ENCODE measurements at places on chromosomes 6 and 20.

DNA sequence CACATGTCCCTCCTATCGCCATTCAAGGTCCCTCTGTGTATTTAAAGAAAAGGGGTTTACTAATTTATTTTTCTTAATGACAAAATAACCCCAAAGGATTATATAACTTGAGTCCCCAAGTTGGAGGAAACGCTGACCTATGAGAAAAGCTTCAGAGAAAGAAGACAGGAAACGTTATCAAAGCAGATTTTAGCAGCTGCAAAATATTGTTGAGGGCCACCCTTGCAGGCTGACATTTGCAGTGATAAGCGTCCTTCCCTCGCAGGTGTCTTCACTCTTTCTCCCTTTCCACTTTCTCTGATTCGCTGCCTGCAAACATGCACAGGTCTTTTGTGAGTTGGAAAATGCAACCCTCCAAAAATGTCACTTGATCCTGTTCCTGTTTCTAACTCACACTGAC, 103.2 kb upstream of the RIPOR2 start:
- no peak for DNase-seq

- no peak for DNase-seq
These were observed 11.4 kb downstream of the SYTL3 start for GRCh38 chr6:158661156-158661685.

DNA sequence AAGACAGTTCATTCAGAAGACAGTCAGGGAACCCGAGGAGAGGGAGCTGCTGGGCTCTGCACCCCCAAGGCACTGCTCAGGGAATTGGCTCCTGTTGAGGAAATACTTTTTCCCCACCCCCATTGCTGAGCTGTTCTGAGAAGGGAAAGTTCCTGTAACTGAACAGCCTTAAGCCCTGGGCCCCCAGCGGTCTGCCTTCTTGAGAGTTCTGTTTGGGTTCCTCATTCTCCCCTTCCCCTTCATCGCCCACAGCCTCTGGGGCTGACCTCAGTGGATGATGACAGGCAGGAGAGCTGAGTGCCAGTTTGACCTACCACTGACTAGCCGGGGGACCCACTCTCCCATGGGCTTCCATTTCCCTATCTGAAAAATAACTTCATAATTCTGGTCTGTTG, 10.7 kb downstream of the HCK start:
- no peak for DNase-seq

- DNase-seq = no peak
These were observed 847 bp upstream of the CD93 start for GRCh38 chr20:23086931-23087411.

GRCh38 chr6:32529697-32530430, at the start of gene HLA-DRB5:
Gene HLA-DRB5, minus strand, starts transcription at chr6:32530287. Its CDS starts 63 bp downstream, at chr6:32530224.
- peak; percentile 62 for DNase-seq

GRCh38 chr20:62776692-62777527, 19.4 kb upstream of the MRGBP start:
- peak; percentile 76 for DNase-seq

DNA sequence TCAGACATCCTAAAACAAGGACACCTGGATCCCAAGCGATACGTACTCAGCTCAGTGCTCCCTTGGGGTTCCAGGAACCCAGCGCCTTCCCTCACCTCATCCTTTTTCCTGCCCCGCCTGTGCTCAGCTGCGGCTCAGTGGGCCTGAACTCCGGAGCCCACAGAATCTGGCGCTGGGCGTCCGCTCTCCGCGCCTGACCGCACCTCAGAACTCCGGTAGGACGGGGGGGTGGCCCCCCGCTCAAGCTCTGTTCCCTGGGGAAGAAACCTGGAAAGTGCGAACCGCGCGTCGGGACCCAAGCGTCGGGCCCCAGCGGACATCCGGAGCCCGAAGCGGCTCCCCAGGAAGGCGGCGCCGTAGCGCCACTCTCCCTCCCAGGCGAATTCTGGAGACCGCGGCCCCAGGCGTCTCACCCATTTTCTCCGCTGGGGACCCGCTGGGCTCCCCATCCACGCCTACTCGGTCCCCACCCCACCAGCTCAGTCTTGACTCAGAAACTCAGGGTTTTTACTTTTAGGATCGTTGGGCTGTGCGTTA, 336 bp upstream of the LY6G5C start:
- DNase-seq = peak; percentile 81

DNA sequence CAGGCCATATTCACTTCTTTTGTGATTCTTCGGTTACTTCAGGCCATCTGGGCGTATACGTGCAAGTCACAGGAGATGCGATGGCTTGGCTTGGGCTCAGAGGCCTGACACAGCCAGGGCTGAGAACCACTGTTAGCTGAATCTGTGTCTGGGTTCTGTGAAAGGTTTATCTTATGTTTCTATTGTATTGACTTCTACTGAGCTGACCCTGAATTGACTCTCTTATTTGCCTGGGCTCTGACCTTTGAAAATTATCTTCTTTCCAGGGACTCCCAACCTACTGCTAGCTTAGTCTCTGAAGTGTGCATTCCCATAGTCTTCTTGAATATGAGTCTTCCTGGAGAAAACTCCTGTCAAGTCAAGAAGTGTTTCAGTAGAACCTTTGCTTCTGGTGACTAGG, 226.4 kb upstream of the SOX4 start:
- no peak for DNase-seq

- no peak for DNase-seq
These were observed 5.0 kb downstream of the BCL2L1 start for GRCh38 chr20:31717478-31718201.

GRCh38 chr20:63445075-63445734, 27.2 kb downstream of the KCNQ2 start:
- DNase-seq = no peak

DNA sequence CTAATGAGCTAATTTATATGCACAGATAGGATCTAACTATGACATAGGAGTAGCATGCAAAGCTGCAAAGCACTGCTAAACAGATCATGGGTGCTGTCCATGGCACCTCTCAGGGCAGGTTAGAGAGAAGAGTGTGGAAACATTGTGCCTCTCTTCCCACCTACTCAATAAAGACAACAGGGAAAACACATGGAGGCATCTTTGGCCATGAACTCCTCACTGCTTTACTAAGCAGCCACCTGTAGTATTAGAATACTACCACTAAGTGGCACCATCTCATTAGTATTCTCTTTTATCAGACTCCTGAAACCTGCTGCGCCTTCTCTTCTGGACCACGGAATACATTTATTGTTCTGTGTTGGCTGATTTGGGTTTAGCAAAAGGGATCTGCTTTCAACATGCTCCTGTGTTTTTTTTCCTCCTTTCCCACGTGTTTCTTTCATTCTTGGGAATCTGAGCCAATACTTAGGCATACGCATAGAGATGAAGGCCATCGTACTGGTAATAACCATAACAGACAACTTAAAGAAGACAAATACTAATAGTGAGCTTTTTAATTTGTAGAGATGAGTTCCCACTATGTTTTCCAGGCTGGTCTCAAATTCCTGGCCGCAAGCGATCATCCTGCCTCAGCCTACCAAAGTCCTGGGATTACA, 9.4 kb upstream of the HDDC2 start:
- no peak for DNase-seq

DNA sequence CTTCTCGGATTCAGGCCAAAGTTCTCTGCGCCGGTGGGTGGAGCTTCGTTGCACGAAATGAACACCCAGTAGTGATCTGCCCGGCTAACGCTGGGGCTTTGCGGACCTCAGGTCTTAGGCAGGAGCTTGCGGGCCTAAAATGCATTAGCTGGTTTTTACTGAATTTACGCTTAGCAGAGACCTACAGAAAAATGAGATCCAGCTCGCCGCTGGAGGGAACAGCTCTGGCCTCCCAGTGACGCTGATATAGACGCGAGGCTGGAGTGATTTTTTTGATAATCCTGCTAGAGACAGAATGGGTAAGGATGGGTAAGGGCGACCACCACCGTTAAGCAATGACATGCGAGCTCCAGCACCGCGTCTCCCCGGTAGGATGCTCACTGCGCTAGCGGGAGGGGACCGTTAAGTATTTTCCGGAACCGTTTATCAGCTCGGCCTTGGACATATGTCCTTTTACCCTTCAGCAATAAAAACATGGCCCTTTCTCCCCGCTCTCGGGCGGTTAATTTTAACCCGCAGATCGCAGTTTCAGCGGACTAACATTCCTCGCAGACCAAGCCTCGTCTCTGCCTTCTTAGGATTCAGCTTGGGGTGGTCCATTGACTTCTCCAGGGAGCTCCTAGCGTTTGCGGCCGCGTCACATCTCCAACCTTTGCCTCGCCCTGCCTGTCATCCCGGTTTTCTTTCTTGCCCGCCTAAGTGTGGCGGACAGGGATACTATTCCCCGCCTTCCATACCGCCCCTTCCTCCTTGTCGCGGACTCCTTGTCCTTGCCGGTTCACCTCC, 109.3 kb downstream of the GPX5 start:
- no peak for DNase-seq

GRCh38 chr20:15674253-15675060, 898.8 kb downstream of the KIF16B start:
- no peak for DNase-seq

GRCh38 chr6:26500102-26500501, at the start of gene BTN1A1:
Gene BTN1A1, plus strand, starts transcription at chr6:26500303. Its CDS starts 984 bp downstream, at chr6:26501287.
- DNase-seq = no peak

DNA sequence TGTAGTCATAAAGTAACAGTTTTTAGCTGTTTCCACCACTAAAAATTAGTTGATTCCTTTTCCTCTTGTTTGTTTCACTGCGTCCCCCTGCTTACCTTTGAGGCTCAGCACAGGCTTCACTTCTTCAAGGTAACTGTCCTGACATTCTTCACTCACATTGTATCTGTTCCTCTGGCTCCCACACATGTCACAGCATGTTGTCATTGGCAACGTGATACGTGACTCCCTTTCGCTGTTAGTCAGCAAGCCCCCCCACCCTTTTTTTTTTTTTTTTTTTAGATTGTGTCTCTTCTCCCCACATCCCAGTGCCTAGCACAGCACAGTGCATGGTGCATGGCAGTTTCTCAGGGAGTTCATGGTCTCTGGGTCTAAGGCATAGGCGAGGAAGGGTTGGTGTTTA, 13.3 kb downstream of the VAPB start:
- DNase-seq = no peak

DNA sequence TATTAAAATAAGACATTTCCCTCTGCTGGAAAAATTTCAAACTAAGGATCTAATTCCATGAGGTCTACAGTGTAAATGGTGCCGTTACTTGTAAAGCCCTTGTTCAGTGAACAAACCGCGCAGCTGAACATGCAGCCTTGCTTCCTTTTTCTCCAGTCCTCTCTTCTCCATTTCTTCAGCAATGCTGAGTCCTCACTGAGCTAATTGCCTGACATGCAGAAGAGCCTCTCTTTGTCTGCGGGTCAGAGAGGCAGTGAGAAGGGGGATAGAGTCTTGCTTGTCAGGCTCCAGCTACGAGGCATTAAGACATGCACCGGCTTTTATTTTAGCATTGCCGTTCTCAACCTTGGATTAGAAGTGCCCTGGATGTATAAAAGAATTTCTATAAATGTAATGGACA, 25.7 kb downstream of the ZDHHC14 start:
- DNase-seq = no peak

DNA sequence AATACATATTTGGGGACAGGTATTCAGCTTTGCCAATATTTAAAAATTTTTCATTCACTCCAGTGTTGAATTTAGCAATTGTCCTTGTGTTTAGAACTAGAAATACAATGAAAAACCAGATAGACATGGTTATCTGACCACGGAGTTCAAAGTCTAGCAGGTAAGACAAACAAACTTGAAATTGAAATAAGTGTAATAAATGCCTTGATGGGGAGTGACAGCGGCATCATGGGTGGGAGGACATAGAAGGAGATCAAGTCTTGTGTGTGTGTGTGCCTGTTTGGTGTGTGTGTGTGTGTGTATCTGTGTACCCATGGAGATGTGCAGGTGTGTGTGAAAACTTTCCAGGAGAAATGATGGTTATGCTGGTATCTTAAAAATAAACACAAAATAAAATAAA, 750.0 kb upstream of the CITED2 start:
- DNase-seq = no peak

DNA sequence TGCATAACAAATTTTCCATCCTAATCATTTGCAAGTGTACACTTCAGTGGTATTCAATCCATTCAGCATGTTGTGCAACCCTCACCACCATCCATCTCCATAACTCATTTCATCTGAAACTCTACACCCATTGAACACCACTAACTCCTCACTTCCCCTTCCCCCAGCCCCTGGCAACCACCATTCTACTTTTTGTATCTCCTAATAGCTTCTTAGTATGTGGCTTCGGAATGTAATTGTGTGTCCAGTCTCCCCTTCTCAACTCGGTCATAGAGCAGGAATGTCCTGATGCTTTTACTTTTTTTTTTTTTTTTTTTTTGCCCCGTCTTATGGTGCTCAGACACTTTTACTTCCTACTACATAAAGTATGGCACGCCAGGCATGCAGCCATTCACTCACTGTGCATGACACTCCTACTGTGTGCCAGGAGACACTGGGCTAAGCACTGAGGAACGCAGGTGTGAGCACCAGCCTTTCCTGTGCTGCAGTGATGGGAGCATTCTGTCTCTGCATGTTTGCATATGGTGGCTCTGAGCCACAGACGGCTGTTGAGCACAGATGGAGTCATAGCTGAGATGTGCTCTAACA, 15.3 kb downstream of the HCK start:
- no peak for DNase-seq

DNA sequence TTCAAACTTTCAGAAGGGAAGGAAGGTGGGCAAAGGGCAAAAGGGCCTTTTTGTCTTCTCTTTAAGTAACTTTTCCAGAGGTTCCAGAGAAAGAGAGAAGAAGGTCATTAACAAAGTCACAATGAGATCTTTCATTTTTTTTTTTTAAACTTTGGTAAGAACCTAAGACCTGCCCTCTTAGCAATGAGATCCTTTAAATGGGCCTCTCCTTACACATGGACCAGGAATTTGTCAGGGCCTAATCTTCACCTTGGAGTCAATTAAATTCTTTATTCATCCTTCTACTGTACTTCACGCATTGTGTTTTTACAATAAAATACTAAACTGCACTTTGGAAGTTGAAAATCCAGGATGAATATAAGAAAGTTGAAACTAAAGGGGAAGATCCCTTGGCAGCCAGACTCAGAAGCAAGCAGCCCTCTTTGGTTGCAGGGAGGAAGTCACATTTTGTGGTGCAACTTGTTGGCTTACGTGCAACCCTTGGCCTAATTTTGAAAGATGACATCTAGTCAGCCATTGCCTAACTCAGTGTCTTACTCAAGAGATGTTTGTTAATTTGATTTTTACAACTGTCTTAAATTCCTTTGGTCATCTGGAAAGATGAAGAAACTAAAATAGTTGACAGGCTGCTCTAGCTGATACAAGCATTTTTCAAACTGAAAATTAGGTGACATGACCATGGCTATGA, 11.9 kb upstream of the TMEM170B start:
- no peak for DNase-seq

DNA sequence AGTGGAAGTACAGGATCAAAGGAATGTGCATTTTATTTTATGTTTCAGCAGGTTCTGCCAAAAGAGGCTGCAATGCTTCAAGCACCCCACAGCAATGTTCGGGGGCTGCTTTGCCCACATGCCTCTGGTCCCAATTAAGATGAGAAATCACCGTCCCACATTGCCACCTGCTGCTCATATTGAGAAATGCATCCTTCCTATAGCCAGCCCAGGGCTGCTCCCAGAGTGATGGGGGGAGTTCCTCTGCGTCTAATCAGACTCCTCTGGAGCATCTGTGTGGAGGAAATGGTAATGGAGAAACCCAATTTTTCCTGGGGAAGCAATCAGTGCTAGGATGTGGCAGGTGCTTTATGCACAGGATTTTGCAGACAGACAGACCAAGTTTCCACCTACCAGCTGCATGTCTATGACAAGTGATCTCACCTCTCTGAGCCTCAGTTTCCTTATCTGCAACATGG, 33.7 kb downstream of the PTGIS start:
- DNase-seq = peak; percentile 79

- DNase-seq = no peak
These were observed 69.6 kb downstream of the POPDC3 start for GRCh38 chr6:105109955-105110895.

- peak; percentile 64 for DNase-seq
These were observed 33.2 kb upstream of the HBS1L start for GRCh38 chr6:135087803-135088202.

GRCh38 chr6:48419992-48420391, 309.0 kb upstream of the PTCHD4 start:
- DNase-seq = no peak

All from activated effector memory CD4-positive, alpha-beta T cell treated with anti-CD3 and anti-CD28 coated beads, Interleukin-2, amount 50 U/mL, for 16 hours (primary cell).